ENCODE measurements at places on chromosomes 1 and 21.
A peak's percentile ranks its signal among the peaks of the same experiment; 100 is the strongest.

GRCh38 chr1:12064073-12064969 is 1.2 kb downstream of the TNFRSF8 start:
- DNase-seq, result no peak

GRCh38 chr1:43440358-43440757 is 13.4 kb downstream of the HYI start:
- DNase-seq, result no peak

DNA sequence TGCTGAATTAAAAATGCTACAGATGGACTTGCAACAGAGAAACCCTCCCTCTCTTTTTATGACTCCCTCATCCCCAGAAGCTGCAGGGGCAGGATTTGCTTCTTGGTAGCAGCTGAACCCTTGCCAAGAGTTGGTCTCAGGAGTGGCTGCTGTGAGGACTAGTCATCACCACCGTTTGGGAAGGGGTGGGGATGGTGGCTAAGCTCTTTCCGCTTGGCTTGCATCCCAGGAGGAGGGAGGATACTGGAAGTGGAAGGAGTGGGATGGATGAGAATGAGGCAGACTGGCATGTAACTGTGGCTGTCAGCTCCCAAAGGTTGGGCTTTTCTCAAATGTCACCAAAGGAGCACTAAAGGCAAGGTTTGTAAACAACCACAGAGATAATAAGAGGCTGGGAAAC is 50.8 kb upstream of the COL24A1 start:
- DNase-seq, result no peak

- no peak for DNase-seq
Measured at GRCh38 chr1:63004868-63005267, 220.9 kb downstream of the ATG4C start.

DNA sequence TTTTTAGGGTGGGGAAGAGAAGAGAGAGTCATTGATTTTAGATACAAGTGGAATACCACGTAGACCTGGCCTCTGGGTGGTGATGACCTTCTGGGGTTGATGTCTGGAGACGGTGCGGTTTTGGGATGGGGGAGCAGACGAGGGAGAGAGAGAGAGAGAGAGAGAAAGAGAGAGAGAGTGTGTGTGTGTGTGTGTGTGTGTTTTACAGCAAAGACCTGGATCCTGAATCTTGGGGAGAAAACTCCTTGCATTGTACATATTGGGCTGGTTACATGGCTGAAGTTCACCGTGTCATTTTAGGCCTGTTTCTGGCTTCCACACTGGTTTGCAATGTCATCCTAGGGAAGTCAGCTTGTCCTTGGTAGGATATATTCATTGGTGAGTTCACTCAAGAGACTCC is 89.0 kb downstream of the GALNT2 start:
- DNase-seq, result peak; percentile 28

GRCh38 chr1:36383240-36383639 is 2.5 kb downstream of the STK40 start:
- DNase-seq, result no peak

DNA sequence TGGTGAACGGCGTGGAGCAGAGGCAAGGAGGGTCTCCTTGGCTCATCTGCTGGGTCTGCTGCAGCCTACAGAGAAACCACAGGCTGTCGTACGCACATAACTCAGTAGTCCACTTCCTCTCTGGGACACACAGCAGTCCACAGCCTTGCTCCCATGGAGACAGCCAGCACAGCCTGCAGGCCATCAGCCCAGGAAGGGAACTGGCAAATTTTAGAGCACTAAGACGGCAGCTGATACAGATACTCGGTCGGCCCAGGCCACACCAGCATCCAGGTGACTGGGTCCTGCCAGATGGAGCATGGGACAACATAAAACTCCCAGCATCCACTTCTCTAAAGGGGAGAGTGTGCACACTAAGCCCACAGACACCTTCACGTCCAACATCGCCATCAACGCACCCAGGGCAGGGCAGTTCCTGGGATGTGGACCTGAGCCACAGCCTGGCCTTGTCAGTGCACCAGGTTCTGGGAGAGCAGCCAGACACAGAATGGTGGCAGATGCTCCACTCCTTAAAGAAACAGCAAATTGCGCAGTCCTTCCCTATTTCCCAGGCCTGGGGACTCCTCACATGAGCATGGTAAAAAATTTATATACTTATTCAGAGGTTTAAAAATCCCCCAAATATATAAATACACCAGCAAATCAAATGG is 247.1 kb upstream of the RAB4A start:
- no peak for DNase-seq

DNA sequence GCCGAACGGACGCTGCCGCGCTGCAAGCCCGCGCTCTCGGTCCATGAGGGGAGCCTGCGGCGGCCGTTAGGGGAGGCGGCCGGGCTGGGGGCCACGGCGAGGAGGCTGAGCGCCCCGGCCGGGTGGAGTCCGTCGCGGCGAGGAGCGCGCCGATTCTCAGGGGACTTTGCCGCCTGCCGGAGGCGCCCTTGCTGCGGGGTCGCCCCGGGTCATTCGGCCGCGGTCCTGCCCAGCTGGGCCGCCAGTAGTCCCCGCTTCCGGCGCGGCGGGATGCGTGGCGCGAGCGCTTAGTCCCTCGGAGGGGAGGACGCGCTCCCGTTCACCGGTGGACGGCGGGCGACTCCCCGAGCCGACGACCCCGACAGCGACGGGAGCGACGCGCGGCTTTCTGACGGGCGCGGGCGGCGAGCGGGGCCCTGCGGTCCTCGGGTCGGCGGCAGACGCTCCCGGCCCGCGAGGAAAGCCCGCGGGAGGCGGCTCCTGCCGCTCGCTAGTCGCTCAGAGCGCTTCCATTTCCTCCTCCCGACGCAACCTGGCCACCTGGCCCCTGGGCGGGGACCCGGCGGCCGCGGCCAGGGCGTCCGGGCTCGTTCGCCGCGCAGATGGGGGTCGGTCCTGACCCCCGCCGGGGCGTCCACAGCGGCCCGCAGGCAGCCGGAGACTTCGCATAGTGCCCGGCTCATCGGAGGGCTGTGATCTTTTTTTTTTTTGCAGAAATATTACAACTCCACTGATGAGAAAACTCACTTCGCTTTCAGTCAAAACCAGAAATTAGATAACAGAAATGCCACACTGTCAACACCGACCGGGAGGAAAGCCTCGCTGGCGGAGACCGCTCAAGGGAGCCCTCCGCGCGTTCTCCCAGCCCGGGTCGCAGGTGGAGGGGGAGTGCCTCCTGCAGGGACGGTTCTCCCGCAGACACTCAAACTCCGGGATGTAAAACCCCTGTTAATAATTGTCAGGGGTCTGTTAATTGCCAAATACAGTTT is 641 bp upstream of the ZBTB21 start:
- no peak for DNase-seq

- no peak for DNase-seq
Measured at GRCh38 chr1:213951876-213952275, 35.9 kb upstream of the PROX1 start.

GRCh38 chr1:36580524-36580923 is 97.8 kb upstream of the CSF3R start:
- DNase-seq, result no peak

DNA sequence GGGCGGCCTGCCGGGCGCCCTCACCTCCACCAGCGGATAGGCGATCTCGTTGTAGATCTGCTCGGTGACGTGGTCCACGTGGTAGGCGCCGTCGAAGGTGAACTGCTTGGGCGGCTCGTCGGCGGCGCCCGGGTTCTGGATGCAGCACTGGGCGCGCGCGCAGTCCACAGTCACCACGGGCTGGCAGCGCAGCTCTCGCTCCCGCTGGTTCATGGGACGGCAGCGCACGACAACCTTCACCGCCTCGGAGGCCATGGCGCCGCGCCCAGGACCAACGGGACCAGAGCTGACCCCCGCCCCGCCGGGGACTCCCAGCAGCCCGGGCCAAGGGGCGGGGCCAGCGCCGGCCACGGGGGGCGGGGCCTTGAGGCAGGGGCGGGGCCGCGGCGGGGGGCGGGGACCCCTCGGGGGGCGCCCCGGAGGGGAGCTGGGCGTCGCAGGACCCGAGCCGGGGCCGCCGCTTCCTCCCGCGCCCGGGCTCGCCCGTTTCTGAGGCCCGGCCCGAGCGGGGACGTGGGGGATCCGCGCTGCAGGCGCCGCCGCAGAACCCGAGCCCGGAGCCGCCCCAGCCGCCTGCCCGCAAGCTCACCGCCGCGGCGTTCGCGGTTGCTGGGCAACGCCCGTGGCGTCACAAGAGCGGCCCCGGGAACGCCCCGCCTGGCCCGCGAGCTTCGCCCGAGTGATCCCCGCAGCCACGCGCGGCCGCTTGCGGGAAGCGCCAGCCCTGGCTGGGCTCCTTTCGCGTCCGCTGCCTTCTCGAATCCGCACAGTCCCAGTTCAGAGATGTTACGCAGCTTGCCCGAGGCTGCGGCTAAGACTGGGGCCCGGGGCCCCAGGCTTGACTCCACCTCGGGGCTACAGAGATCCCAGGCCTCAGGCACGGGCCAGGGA is at the start of gene KIF17:
KIF17 (minus strand) TSS at position 556 of the 891 bp plus-strand sequence; CDS start at position 255, 301 bp downstream.
- peak; percentile 89 for DNase-seq

- DNase-seq, result no peak
Measured at GRCh38 chr1:213657879-213658278, 329.9 kb upstream of the PROX1 start.

- peak; percentile 61 for DNase-seq
Measured at GRCh38 chr1:228142155-228142691, 2.1 kb downstream of the GUK1 start.
